ENCODE measurements at places on chromosomes 13 and 19.

DNA sequence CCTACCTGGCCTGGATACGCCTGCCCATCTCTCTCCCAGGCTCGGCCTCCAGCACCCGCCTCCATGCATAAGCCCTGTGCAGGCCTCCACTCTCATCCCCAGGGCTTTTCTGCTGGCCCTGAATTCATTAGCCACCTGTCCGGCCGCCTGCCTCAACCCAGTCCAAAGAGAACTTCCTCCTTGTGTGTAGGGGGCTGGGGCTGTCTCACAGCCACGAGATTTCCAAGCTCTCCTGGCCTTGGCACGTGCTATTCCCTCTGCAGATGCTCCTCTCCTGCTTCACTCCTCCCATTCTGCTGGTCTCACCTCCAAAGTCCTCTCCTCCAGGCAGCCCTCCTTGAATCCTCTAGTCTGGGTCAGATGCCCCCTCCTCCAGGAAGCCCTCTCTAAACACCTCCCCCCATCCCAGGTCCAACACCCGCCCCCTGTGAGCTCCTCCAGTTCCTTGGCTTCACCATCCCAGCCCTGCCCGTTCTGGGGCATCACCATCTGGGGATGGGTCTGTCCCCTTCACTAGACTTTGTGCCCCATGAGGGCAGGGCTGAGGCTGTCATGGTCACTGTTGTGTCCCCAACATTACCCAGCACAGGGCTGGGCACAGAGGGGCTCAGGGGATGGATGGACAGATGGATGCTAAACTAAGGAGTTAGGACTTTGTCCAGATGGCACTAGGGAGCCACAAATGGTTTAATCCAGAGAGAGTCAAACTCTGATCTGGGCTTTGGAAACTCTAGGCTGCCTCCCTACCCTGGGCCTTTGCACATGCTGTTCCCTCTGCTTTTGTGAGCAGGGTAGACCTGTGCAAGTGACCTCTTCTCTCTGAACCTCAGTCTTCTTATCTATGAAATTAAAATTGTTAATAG, 14.8 kb downstream of the MEIS3 start:
- DNase-seq = no peak

GRCh38 chr13:30341815-30342570, 34.6 kb upstream of the KATNAL1 start:
- DNase-seq = no peak

GRCh38 chr19:14198384-14199376, 7.3 kb downstream of the ADGRL1 start:
- no peak for DNase-seq

- DNase-seq = no peak
Measured at GRCh38 chr19:12750851-12751250, 740 bp upstream of the BEST2 start.

DNA sequence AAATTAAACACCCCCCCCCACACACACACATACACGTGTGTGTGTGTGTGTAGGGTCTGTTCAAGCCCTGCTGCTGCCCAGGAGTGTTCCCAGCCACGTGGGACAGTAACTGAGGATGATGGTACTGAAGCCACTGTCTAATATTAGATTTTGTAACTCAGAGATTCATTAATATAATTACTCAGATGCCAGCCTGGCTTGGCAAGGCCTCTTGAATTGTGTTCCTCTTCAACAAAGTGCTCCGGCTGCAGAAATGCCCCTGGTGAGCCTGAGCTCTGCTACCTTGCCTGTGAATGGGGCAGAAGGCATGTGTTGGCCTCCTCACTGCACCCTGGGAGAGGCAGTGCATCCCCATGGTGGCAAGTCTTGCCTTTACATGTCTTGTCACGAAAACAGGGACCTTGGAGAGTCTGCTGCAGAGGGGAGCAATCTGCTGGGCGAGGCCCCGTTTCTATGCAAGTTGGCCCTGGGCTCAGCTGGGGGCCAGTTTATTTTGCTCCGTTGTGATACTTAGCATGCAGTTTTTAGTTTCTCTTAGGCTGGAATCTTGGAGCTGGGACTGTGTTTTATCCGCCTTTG, 44.0 kb downstream of the NFIX start:
- DNase-seq = no peak

GRCh38 chr13:103200118-103200885, 134.1 kb upstream of the SLC10A2 start:
- DNase-seq = no peak

GRCh38 chr13:21703846-21704245, 33.0 kb downstream of the FGF9 start:
- no peak for DNase-seq

DNA sequence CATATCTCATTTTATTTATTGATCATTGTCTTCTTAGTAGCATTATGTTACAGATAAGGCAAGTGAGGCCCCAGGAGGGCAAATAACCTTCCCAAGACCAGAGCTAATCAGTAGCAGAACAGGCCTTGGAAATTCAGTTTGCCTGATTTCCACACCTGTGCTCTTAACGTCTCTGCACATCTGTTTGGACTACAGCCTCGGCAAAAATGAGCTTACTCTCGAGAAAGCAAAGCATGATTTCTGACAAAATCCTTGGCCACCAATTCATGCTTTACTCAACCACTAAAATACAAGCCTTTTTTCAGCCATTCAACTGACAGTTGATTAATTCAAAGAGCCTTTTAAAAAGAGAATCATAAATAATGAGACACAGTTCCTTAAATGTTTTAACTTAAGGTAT, 309.3 kb upstream of the HTR2A start:
- no peak for DNase-seq

GRCh38 chr19:38512277-38512676, 78.8 kb downstream of the RYR1 start:
- DNase-seq = no peak

GRCh38 chr19:47305309-47305751, 4.3 kb upstream of the C5AR1 start:
- DNase-seq = peak; percentile 56

GRCh38 chr13:111385183-111385857, 64.9 kb downstream of the TEX29 start:
- DNase-seq = no peak

- no peak for DNase-seq
Measured at GRCh38 chr19:49656456-49657109, 9.1 kb downstream of the IRF3 start.

- DNase-seq = no peak
Measured at GRCh38 chr19:1035998-1036621, 3.8 kb upstream of the ABCA7 start.

DNA sequence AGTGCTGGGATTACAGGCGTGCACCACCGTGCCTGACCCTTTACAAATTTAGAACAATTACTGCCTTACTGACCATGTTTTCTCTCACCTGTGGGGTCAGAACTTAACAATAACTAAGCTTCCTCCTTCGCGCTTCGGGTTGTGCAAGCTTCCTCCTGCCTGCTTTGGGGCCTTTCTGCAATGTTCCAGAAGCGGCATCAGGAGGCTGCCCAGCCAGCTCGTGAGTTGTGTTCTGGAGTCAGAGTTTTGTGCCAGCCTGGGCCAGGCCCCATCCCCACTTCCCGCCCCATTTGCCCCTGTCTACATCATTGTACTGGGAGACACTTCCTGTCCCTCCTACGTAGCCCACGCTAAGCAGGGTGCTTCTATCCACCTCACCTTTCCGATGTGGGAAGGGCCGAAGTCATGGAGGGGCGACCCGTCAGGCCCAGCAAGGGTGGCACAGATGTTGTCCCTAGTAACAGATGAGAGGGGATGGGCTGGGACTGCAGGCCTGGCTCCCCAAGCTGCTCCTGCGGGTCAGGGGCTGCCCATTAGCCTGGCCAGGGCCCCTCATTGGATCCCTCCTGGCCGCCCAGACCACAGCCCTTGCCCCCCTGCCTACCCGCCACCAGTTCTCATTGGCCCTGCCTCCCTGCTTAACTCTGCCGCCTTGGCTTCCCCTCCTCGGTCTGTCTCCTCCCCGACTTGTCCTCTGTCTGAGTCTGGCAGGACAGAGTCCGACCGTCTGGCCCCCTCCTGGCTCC, 13.4 kb downstream of the UHRF1 start:
- DNase-seq = no peak

DNA sequence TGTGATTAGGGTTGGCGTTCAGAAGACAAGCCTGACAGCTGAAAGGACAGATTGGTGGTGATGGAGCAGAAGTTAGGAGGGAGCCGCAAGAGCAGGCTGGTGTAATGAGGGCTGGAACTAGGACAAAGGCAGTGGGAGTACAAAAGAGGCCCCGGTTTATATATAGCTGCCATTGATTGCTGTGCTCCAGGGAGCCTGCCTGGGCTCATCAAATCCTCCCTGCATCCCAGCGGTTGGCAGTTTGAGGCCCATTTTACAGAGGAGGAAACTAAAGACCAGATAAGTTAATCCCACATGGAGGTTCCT, 123.7 kb downstream of the CACNA1A start:
- DNase-seq = no peak

- no peak for DNase-seq
Measured at GRCh38 chr13:19681517-19681916, 48.1 kb downstream of the MPHOSPH8 start.

GRCh38 chr19:2235381-2236063, 607 bp downstream of the PLEKHJ1 start:
- no peak for DNase-seq

DNA sequence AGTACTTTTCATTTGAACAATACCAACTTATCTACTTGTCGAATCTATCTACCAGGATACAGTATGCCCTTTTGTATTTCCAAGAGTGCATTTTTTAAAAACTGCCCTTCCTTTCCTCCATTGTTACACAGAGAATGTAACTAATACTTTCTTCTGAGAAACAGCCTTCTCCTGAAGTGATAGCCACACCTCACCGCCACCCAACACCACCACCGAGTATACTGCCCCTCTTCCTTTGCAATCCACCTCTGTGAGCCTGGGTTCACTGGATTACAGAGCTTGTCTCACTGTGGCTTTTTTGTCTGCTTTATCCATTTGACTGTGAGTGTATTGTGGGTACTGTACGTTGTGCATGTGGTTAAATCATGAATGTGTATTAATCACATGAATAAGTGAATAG, 305.4 kb downstream of the KLF12 start:
- DNase-seq = no peak

DNA sequence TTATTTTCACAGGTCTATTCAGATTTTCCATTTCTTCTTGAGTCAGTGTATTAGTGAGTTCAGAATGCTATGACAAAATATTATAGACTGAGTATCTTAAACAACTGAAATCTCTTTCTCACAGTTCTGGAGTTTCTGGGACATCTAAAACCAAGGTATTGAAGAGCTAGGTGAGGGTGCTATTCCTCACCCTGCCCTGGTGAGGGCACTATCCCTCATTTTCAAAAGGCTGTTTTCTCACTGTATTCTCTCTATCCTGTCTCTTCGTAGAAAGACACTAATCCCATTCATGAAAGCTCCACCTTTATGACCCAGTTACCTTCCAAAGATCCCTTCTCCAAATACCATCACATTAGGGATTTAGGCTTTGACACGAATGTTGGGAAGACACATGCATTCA, 1617.1 kb downstream of the PCDH9 start:
- no peak for DNase-seq

DNA sequence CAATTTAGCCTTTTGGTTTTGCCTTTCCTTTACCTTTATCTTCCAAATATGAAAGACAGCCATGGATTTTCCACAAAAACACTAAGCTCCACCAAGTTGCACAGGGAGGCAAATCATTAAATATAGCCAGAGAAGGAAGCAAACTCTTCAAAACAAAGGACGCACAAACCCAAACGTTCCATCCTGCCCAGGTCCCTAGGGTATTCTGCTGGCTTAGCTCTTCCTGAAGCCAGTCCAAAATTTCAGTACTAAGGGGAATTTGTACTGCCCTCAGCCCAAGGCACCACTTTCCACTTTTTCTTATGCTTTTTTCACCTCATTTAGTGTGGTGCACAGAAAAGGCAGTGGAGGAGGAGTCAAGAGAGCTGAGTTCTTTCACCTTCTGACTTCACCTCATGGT, 169.9 kb downstream of the FLT1 start:
- no peak for DNase-seq

GRCh38 chr19:44722131-44723121, 23.5 kb downstream of the CEACAM16 start:
- no peak for DNase-seq

GRCh38 chr19:15251010-15251748, 18.9 kb upstream of the EPHX3 start:
- DNase-seq = no peak

DNA sequence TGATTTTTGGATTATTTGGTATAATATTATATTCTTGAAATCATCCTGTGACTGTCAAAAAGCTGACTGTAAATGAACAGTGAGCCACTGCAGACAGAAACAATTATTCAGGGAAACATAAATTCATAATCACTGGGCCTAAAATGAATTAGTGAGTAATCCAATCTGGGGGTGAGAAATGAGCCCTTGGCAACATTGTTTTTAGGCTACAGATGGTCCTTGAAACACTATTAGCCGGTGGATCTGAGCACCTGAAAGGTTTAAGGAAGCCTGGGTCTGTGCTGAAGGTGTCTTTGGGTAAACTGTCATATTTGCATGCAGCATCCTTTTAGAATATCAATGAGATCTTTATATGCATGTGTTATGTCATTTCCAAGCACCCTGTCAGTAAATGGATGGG, 290.7 kb downstream of the ATP8A2 start:
- DNase-seq = no peak

- no peak for DNase-seq
Measured at GRCh38 chr19:31168106-31168625, 181.1 kb downstream of the TSHZ3 start.

DNA sequence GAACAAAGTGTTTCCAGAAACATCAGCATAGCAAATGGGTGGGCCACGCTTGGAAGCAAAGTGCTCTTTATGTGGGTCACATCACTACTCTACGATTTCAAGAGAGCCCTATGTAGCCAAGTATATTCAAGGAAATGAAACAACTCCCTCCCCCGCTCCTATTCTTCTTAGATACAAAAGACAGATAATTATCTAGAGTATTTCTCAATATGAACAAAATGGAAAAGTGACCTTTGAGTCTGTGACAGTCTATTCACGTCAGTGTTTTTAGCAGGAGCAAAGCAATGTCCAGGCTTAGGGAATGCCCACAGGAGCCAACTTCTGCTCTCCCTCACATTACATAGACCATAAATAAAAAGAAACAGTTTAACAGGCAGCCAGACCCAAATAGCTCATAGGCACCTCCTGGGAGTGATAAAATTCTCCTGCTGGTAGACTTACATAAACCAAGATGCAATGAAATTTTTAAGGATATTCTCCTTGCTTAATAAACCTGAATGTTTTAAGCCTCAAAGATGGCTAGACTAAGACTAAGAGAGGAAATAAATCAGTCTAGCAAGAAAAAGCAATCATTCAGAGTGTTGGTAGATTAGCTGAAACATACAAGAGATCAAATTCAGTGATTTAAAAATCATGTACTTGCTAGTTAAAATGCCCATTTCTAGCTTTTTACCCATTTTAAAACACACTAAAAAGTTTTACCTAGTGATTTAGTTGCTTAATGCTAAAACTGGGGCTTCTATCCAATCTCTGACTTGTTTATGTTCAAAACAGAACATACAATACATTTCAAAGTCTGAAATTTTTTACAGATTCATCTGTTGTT, 182.8 kb downstream of the RGCC start:
- DNase-seq = no peak

- DNase-seq = no peak
Measured at GRCh38 chr19:54380897-54381296, 16.2 kb upstream of the LAIR1 start.

DNA sequence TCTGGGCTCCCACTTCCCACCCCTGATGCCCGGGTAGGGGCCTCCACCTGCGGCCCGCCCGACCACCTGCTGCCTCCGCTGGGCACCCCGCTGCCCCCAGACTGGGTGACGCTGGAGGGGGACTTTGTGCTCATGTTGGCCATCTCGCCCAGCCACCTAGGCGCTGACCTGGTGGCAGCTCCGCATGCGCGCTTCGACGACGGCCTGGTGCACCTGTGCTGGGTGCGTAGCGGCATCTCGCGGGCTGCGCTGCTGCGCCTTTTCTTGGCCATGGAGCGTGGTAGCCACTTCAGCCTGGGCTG, 7.9 kb downstream of the DBP start:
- no peak for DNase-seq
